ENCODE measurements at places on chromosomes 12 and 14.

GRCh38 chr12:49322367-49322707 lies 718 bp upstream of the TROAP start:
- DNase-seq: no peak

GRCh38 chr12:86249851-86250250 lies 6.3 kb downstream of the MGAT4C start:
- no peak for DNase-seq

DNA sequence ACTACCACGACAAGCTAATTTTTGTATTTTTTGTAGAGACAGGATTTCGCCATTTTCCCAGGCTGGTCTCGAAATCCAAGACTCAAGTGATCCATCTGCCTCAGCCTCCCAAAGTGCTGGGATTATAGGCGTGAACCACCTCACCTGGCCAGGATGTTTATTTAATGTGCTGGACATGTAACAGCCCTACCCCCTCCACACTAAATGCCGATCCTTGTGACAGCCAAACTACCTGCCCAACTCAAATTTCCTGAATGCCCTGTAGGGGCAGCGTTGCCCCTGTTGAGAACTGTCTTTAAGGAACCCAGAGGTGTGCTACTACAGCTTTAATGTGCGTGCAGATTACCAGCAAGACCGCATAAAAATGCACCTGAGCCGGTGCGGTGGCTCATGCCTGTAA lies 48.1 kb downstream of the KCNK13 start:
- peak; percentile 15 for DNase-seq

GRCh38 chr12:124094733-124095132 lies 121.7 kb downstream of the ZNF664 start:
- DNase-seq: no peak

DNA sequence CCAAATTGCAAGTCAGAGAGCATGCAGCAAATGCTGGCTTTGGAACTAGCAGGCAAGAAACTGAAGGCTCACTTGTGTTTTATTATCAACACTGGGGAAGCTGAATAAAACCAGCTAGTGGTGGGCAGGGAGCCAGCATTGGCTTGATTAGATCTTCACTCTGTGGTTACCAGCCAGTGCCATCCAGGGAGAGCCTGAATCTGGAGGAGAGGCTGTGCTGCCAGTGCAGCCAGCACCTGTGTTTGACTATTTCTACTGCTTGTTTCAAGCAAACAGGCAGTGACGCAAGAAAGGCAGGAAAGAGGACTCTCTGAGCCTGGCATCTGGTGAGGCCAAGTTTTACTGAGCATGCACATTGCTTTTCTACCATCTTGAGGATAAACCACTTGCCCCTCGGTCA lies 247.0 kb downstream of the PHLDA1 start:
- no peak for DNase-seq

DNA sequence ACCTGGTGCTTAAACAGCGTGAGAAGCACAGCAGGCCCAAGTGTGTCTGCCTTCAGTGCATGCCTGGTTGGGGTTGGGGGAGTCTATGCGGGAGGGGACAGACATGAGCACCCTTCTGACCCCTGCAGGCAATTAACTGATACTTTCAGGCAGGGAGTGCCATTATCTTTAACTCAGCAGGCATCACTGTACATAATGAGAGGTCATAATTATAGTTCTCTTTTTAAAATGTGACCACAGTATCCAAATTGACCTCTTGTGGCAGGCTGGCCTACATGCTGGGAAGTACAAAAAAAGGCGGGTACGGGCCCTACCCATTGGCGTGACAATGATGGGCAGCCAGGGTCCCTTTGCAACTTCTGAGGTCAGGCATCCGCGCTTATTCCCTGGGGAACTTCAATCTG lies 209.1 kb downstream of the FOXN3 start:
- DNase-seq: no peak
